ENCODE measurements at places on chromosomes 4 and X.

DNA sequence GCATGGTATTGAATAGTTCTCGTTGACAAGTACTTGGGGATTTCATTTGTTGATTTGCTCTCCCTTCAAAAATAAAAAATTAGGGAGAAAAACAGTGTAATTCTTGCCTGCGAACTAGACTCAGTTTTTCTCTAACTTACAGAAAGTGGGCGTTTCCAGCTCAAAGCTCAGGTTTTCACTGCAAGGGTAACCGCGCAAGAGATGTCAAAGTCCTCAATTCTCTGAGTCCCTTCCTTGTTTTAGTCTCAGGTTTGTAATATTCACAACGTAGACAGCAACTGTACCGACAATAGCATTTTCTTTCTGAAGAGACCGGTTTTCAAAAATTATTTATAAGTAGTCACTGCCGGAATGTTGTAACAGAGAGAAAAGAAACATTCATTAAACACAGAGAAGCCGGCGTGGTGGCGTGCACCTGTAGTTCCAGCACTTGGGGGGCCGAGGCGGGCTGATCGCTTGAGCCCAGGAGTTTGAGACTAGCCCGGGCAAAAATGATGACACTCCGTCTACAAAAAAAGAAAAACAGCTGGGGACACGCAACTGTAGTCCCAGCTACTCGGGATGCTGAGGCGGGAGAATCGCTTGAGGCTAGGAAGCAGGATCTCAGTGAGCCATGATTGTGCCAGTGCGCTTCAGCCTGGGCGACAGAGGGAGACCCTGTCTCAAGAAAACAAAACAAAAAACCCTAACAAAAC lies 774 bp downstream of the ZCCHC4 start:
- DNase-seq, result no peak

DNA sequence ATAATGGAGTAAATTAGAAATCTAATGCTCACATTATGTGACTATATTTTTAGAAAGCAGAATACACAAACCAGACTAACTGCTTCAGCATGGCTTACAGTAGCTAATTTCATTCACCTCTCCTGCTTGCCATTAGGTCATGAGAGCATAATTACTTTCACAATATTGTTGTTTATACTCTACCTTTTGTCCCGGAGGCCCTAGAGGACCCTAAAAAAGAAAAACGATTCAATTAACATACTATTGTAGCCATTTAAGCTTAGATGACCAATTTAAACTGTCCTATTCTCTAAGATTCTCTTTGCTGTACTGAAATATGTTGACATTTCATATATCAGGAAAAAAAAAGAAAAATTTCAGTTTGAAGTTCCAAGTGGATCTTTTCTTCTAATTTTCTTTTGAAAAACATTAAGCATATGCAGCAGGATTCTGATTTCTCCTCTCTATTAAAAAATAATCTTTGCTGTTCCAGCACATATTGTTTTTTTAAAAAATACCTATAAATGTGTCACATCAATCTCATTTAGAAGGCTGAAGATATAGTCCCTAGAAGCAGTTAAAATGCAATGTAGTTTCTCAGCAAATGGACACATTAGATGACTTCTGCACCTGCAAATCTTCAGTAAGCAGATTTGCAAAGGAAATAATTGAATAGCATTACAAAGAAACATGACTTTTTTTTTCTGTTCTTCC lies 157.7 kb upstream of the ETNPPL start:
- DNase-seq, result no peak

DNA sequence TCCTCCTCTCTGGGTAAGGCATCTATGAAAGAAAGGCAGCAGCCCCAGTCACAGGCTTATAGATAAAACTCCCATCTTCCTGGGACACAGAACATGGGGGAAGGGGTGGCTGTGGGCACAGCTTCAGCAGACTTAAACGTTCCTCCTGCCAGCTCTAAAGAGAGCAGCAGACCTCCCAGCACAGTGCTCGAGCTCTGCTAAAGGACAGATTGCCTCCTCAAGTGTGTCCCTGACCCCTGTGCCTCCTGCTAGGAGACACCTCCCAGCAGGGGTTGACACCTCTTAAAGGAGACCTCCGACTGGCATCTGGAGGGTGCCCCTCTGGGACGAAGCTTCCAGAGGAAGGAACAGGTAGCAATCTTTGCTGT lies 89.9 kb downstream of the EFHC2 start:
- no peak for DNase-seq

DNA sequence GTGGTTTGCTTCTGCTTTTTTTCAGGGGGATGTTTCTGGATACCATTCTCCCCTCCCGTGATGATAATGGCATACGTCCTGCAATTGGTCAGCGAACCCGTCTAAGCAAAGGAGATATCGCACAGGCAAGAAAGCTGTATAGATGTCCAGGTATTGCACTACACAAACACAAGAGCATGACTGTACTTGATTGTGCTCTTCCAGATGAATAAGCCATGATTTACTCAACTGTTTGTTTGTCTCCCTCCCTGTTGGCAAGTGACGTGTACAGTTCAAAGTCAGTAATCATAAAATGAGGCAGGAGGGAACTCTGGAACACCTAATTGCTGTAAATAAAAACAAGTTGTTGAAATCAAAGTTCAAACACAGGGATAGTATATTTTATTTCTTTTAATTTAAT lies 141.4 kb downstream of the TLL1 start:
- DNase-seq, result no peak

GRCh38 chrX:52437212-52437611 lies 58.4 kb upstream of the XAGE1A start:
- no peak for DNase-seq

- no peak for DNase-seq
Observed at GRCh38 chr4:52627876-52628275, 31.2 kb downstream of the USP46 start.

- DNase-seq, result no peak
Observed at GRCh38 chrX:124045109-124045508, 83.6 kb downstream of the STAG2 start.

- no peak for DNase-seq
Observed at GRCh38 chrX:13747836-13748235, 13.3 kb downstream of the OFD1 start.

DNA sequence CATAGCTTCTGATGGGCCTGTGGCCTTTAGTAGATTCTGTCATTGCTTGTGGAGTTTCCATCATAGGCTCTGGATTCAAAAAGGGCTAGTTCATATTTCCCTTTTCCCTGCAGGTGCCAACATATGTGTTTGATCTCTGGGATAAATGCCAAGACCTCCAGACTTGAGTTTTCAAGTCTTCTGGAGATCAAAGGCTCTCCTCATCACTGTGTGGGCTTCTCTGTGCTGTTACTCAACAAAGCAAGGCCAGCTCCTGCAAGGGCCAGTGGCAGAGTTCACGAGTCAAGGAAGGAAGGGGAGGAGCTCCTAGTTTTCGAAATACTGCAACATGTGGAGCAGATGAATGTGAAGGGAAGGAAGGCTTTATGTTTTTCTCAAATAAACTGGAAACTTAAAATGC lies 62.7 kb upstream of the SCML1 start:
- DNase-seq, result no peak

- DNase-seq, result no peak
Observed at GRCh38 chr4:984336-985054, 2.3 kb upstream of the IDUA start.
